Activated naive CD4-positive, alpha-beta T cell treated with anti-CD3 and anti-CD28 coated beads, Interleukin-2, amount 10 ng/mL, durations not matched to agents 7 days and 5 days (primary cell): ENCODE measurements at places on chromosomes 5 and 9.

GRCh38 chr5:78672154-78672553 is 23.6 kb upstream of the LHFPL2 start:
- no peak for DNase-seq

DNA sequence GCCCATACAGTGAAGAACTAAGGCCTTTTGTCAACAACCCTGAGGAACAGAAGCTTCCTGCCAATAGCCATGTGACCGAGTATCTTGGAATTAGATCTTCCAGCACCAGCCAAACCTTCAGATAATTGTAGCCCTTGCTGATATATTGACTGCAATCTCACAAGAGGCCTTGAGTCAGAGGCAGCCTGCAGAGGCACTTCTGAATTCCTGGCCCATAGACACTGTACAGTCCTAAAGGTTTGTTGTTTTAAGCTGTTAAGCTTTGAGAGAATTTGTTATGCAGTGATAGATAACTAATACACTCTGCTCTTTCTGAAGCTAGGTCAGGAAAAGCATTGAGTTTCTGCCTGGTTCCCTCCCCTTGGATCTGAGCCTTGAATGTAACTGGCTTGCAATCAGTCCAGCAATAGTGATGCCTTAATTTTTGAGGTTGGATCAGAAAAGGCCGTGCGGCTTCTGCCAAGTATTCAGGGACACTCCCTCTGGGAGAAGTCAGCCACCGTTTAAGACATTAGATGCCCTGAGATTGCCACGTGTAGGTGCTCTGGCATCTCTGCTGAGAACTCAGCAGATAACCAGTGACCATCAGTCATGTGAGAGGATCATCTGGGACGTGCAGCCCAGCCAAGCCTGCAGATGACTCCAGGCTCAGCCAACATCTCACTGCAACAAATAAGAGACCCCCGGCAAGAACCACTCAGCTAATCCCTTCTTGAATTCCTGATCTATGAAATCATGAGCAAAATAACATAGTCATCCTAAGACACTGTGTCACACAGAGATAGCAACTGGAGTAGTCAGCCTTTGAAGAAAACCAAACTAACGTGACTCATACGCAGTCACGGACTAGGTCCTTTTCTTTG is 126.8 kb upstream of the STC2 start:
- DNase-seq = no peak

GRCh38 chr5:39022151-39022550 is 52.0 kb downstream of the RICTOR start:
- no peak for DNase-seq

DNA sequence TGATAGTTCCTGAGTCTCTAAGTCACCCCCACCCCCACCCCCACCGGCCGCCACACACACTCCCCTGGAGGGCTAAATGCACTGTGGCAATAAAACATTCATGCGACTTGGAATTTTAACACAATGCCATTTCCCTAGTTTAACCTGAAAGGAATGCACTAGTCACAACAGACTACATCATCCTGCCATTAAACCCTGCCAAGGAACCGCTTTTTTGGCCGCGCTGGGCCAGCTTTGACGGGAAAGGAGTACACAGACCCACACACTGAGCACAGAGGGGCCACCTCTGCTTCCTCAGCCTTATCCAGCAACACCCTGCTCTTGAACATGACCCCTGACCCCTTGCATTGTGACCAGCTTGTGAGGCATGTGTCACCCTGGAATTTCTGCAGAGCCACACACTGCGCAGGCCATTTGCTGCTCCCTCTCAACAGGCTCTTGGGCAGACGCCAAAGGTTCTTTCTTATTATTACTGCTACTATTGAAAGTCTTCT is 165.3 kb downstream of the BNC2 start:
- no peak for DNase-seq

DNA sequence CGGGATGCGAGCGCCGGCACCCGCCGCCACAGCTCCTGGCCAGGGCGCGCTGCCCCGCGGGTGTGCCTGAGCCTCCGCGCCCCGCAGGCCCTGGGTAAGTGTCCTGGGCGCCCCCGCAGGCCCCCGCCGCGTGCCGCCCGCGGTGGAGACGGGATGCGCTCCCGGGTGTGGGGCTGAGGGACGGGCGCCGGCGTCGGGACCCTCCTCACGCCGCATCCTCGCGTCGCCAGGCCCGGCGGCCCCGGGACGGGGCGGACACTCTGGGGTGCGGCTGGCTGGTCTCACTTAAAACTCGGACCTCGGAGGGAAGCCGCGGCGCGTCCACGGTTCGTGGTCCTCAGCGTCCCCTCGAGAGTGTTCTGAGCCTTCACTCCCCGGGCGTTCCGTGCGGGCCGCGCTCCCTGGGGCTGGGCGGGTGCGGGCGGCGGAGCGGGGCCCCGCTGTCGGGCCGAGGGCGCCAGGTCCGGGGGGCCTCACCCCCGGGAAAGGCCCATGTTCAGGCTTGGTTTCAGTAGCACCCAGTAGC is 275 bp downstream of the AHRR start:
- no peak for DNase-seq

GRCh38 chr5:110630350-110630749 is 96.1 kb downstream of the TMEM232 start:
- no peak for DNase-seq

- DNase-seq = peak; percentile 34
Measured at GRCh38 chr5:34656001-34656699, at the start of gene RAI14. Gene RAI14, plus strand, starts transcription at chr5:34656328. Its CDS starts 30,592 bp downstream, at chr5:34686920.

- DNase-seq = no peak
Measured at GRCh38 chr9:90981726-90982125, 180.1 kb downstream of the SYK start.

DNA sequence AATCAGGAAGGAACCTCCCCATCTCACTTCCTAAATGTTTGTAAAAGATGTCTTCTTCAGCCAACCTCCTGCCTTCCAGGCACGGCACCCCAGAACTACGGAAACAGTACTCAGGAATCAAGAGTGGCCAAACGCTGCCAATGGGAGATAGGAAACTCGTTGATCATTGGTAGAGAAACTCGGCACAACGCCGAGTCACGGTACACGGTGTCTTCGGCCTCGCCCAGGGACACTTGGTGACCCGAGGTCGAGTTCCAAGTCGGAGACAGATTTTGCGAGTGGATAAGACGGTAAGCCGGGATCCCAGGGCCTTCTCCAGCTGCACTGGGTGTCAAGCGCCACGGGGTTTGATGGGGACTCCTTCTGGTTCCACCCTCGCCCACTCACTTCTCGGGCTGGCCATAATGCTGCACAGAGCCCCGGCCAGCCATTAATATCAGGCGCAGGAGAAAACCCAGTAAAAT is 343 bp downstream of the KIAA0825 start:
- peak; percentile 52 for DNase-seq

- no peak for DNase-seq
Measured at GRCh38 chr9:124768750-124769548, 2.2 kb downstream of the NR6A1 start.

DNA sequence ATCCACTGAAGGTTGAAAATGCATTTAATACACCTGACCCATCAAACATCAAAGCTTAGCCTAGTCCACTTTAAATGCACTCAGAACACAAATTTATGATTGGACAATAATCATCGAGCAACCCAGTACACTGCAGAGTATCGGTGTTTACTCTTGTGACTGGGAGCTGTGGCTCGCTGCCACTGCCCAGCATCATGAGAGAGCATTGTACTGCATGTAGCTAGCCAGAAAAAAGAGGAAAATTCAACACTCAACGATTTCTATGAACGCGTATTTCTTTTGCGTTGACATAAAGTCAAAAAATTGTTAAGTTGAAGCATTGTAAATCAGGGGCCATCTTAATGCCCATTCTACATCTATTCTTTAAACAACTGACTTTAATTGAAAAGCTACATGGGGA is 95.1 kb upstream of the CD180 start:
- no peak for DNase-seq

GRCh38 chr9:126806336-126806735 is 1.5 kb downstream of the ZBTB43 start:
- no peak for DNase-seq

GRCh38 chr9:61674465-61674864 is 484.6 kb downstream of the SPATA31A7 start:
- no peak for DNase-seq

DNA sequence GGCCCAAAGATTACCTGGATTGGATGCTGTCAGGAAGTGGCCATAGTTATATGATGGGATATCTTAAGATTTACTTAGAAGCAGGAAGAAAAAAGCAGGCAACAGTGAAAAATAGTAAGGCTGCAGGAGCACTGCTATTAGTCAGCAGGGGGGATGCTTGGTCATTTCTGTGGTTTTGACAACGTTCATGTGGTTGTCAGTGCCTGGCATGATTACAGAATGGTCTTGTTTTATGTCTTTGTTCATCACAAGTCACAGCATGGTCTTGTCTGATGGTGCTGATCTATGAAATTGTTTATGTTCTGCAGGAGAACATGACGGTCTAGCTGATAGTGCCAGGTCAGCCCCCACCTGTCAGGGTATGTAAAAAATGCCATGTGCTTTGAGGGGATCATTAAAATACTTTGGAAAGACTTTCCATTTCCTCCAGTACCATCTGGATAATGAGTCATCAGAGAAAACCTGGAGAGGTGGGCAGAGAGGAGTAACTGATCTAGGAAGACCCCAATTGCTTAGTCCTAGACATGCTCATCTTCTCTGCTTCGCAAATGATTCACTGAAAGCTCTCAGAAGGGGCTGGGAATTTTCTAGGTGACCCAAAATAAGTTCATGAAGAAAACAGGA is 48.5 kb downstream of the PLGRKT start:
- no peak for DNase-seq

DNA sequence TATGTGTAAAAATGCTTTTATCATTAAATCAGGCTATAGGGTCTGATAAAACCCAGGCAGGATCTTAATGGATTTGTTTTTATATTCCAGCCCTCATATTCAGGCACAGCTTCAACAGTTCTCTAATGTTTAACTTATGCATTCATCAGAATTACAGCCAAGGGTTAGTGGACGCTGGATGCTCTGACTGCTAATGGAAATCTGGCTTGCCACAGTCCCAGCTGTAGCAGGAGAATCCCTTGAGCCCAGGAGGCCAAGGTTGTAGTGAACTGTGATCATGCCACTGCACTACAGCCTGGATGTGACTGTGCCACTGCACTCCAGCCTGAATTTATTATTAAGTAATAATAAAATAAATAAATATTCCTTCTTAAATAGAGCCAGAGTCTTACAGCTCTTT is 98.0 kb downstream of the SLC25A46 start:
- DNase-seq = no peak

GRCh38 chr9:6355728-6356127 is 27.6 kb downstream of the TPD52L3 start:
- no peak for DNase-seq

GRCh38 chr9:84514421-84514820 is 155.1 kb upstream of the NTRK2 start:
- DNase-seq = no peak

DNA sequence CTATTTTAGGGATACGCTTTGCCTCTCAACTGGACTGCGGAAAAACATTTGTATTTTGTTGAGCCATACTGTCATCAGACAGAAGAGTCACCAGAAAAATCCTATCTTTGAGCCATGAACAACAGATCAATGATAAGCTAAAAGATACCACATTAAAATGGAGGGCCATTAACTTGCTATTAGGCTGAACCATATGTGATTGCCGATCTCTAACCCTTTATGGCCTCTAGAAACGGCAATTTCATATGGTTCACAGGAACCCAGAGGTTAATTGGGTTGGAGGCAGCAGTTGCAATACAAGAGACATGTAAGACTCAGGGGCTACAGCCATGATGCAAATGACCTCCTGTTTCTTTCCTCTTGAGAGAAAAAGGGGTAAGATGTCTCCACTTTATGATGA is 69.8 kb downstream of the MYO10 start:
- no peak for DNase-seq

GRCh38 chr9:113742878-113743277 is 133.2 kb upstream of the ZNF618 start:
- DNase-seq = no peak
